ENCODE measurements at places on chromosomes 5 and 9.

DNA sequence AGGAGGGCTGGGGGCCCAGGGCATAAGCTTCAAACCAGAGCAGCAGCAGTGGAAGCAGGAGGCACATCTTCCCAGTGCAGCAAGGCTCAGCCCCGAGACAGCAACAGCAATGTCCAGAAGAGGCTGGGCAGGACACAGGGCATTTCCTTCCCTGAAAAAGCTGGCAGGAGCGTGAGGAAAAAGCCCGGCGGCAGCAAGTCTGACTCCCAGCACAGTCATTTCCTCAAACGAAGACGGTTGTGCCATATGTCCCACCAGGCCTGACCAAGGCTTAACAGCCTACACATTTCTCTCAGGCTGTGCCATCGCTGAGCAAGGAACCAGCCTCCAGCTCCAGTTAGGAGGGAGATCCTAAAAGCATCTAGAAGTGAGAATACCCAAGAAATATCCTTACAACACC, 74.5 kb downstream of the APTX start:
- DNase-seq = no peak

GRCh38 chr9:134770972-134771971, 109.3 kb upstream of the FCN2 start:
- no peak for DNase-seq

- DNase-seq = no peak
Observed at GRCh38 chr5:127353327-127353726, 62.7 kb downstream of the MEGF10 start.

DNA sequence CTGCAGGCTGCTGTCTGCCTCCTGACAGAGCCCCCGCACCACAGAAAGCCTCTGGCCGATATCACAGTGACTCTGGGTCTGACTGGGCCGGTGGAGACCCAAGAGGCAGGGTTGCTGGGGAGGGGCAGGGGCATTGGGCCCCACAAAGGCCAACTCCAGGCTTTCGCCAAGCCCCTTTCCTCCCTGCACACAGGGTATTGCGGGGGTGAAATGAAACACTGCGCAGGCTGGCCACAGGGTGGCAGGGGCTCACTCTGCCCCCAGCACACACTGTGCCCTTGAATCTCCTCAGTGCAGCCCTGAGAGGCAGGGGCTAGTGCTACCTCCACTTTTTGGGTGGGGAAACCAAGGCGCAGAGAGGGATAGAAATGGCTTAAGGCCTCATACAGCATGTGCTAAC, 44.6 kb downstream of the BARX1 start:
- DNase-seq = no peak

- DNase-seq = no peak
Observed at GRCh38 chr9:71269859-71270258, 148.4 kb upstream of the TRPM3 start.

DNA sequence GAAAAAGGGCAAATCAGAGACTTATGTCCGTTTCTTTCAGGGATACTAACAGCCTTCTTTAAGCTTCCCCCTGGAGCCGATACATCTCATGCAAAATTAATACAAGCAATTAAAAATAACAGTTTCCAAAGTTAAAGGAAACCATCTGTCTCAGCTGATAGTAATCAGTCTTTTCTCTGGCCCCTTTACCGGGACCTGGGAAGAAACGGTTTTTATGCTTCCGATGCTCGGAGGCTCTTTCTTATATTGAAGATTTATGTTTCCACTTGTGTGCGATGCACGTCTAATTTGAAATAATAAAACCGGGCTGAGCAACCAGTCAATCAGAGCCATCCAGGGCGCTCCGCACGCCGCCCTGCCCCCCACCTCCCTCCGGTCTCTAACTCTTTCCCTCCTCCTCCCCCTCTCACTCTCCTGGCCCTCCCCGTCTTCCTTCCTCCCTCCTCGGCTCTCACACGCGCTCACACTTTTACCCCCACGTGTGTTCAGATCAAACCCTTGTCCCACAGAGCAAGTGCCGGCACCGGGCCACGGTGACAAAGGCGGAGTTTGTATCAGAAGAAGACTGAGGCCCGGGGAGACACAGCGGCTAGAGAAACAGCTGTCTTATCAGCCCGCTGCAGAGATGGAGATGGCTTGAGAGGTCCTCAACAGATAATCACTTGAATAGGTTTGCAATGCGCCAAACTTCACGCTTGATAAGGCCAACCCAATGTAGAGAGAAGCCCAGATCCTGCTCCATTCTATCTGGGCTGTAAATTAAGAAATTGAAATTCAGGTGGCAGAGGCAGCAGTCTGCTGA, 5.1 kb upstream of the ELAVL2 start:
- no peak for DNase-seq

DNA sequence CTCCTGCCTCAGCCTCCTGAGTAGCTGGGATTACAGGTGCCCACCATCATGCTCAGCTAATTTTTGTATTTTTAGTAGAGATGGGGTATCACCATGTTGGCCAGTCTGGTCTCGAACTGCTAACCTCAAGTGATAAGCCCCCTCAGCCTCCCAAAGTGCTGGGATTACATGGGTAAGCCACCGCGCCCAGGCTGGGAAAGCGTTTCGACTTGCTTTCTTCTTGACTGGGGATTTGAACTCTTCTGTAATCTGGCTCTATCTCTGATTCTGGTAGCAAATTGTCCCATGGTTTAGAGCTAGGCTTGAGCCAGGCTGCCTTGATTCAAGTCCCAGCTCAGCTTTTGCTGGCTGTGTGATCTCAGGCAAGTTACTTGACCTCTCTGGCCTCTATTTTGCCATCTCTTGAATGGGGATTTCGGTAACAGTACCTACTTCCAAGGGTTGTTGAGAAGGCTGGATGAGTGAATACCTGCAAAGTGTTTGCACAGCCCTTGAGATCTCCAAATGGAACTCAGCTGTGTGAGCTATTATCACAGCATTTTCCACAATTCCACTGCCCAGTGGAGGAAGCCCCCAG, 20.5 kb upstream of the MVB12B start:
- DNase-seq = no peak

GRCh38 chr5:57683036-57683630, 200.5 kb upstream of the ACTBL2 start:
- DNase-seq = peak; percentile 5

- no peak for DNase-seq
Observed at GRCh38 chr9:68717552-68718443, 12.8 kb downstream of the PIP5K1B start.

GRCh38 chr9:135536216-135536615, 9.7 kb upstream of the OBP2A start:
- DNase-seq = no peak

DNA sequence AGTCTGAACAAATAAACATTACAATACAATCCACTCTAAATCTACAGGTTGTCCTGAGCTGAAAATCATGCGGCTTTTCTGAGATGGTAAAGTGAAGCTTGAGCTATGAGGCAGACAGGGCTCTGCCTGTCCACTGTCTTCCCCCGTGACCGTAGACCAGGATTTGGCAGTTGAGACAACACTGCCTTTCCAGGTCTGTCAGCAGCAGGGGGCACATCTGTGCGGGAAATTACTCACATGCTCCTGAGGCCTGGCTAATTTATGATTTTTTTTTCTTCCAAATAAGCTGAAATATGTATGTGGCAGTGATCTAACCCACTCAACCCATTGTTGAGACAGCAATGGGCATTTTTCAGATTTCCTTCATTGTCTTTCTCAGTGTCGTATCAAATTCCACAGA, 307.9 kb downstream of the FBXL7 start:
- DNase-seq = no peak

- DNase-seq = no peak
Observed at GRCh38 chr9:72579190-72579589, 57.8 kb downstream of the TMC1 start.

DNA sequence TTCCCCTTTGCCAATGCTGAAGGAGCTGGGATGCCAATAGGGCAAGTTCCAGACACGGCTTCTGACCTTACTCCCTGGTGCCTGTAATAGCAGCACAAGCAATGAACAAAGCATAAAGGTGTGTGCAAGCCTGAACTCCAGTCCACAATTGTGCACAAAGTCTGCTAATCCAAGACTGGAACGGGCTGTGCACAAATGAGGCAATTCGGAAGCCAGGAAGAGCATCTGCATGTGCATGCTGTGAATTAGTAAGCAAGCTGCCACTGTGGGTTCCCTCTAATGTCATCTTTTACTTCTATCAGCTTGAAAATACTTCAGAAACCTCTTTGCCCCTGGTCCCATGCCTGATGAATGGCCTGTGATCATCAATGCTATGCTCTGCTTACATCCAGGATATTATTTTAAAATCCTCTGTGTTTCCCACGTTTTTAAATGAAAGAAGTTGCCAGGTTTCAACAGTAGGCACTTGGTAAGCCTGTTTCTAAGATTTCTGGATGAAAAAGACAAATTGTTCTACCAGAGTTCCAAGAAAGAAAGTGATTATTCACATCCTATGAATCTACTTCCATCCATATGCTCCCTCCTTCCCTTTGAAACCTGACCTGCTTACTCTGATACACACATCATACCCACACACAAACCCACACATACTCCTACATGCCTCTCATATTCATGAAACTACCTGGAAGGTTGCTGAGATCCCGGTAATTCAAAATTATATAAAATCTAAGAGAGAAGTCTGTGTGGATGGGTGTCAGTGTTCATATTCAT, 165.7 kb downstream of the KCTD16 start:
- DNase-seq = no peak

DNA sequence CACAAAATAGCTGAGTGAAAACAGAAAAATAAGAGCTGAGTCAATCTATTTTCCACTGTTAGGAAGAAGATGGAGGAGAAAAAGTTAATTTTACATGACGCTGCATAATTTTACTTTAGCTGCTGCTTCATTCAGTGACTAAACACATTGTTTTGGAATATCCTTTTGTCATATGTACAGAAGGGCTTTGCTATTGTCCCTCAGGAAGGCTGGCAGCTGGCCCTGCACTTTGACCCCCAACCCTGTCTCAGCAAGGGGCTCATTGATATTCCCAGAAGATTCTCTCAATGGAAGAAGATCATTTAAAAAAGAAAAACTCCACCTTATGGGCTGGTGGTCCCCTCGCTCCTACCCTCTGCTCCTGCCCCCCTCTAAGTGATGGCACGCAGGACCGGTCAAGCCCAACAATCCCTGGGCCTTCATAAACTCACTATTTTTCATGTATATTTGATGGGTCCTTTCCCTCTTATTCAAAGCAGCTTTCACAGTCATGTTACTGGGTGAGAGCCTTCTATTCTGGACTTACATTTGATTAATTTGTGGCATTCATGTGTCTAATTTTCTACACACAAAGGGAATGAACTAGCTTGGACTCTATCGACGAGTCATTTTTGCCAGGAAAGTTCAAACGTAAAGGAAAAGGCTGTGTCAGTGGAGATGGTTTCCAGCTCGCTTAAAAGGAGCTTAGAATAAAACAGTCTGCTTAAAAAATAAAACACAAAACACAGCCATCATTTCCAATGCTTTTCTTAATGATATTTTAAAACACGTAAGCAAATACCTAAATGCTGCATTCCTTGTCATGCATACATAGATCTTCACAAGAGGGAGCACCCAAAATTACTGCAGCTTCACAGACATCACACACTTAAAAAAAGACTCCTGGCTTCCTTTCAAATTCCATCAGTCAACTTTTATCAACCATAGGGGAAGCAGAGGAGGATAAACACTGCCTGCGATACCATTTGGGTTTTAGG, 104.7 kb downstream of the EFNA5 start:
- DNase-seq = no peak

DNA sequence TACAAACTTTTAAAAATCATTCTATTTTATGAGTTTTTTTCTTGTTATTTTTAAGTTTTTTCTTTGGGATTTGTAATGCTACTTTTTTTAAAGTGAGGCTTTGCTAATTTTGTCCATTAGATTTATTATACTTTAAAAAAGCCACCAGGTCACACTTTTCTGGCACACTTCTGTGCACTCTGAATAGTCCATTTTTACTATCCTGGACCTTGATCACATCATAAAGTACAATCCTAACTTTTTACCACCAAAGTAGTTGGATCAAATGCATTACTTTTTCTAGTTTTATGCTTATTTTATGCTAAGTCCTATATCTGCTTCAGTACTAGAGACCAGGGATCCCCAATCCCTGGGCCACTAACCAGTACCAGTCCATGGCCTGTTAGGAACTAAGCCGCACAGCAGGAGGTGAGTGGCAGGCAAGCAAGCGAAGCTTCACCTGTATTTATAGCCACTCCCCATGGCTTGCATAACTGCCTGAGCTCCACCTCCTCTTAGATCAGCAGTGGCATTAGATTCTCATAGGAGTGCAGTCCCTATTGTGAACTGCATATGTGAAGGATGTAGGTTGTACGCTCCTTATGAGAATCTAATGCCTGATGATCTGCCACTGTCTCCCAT, 16.0 kb downstream of the FRRS1L start:
- no peak for DNase-seq

DNA sequence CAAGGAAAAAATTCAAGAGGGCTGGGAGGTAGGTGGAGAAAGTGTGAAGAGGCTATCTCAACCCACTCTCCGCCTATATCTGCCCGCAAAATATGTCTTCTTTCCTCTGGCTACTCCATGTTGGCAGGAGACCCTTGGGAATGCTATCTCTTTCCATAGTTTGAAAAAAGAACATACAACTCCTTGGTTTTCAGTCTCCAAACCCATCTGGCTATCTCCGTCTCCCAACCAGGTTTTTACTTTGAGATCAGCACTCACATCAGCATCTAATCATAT, 109.9 kb upstream of the IFNE start:
- DNase-seq = no peak

DNA sequence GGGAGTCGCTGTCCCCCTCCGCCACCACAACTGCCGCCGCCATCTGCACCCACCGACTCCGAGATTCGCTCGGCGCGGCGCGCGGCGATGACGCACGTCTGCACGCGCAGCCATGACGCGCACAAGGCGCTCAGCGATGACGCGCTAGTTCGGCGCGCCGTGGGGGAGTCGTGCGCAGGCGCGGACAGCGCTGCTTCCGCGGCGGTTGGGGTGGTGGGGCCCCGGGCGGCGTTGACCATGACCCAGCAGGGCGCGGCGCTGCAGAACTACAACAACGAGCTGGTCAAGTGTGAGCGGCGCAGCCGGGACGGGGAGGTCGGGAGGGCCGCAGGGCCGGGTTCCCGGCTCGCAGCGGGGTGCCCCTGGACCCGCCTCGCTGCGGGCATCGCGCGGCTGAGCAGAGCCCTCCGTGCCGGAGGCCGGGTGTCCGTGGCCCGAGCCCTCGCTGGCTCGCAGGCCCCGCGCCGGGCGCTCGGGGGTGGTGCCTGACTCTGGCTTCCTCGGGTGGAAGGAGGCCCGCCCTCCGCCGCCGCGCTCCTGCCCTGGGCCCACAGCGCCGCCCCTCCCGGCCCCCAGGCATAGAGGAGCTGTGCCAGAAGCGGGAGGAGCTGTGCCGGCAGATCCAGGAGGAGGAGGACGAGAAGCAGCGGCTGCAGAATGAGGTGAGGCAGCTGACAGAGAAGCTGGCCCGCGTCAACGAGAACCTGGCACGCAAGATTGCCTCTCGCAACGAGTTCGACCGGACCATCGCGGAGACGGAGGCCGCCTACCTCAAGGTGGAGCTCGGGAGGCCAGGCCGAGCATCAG, at the start of the genes ANAPC2 and SSNA1:
ANAPC2 (minus strand) TSS at position 71 of the 807 bp plus-strand sequence; CDS start at position 43, 28 bp downstream.
SSNA1 (plus strand) TSS at position 187 of the 807 bp plus-strand sequence; CDS start at position 238, 51 bp downstream.
- DNase-seq = peak; percentile 88

GRCh38 chr9:34948451-34948850, 9.6 kb upstream of the PHF24 start:
- no peak for DNase-seq

Data from fibroblast of the conjunctiva (primary cell).